Suprapubic skin (tissue), 4 donors: ENCODE measurements at places on chromosomes 12 and 14. TPM values are rescaled to one million over a fixed set of nuclear protein-coding genes. Genes with fewer than 3 reads are reported as not detected.

The KRT72 gene
- total RNA-seq, result 9.9 TPM

The ASCL1 gene
- not detected for total RNA-seq

The ITPK1 gene
- 29.9 TPM for total RNA-seq

The CPNE6 gene
- total RNA-seq, result not detected

The PRORP gene
- total RNA-seq, result 42.8 TPM

The SLC10A1 gene
- total RNA-seq, result not detected

The PARP2 gene
- 34.0 TPM for total RNA-seq

The TRHDE gene
- total RNA-seq, result 0.49 TPM

- DNase-seq, result no peak
Observed at GRCh38 chr12:115620816-115621215, 656.7 kb downstream of the MED13L start.

- no peak for DNase-seq
Observed at GRCh38 chr12:52070185-52070925, 577 bp downstream of the ATG101 start.

DNA sequence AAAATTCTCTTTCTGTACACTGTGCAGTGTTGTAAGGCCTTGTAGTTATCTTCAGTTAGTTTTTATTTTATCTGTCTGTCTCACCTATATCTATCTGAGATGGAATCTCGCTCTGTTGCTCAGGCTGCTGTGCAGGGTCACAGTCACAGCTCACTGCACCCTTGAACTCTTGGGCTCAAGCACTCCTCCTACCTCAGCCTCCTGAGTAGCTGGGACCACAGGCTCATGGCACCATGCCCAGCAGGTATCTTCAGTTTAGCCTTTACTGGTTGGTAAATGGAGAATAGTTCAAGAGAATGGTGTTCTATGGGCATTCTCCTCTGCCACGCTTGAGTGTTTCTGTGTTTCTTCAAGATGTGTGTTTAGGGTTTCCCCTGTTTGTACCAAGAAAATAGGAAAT is 13.6 kb downstream of the TULP3 start:
- no peak for DNase-seq

DNA sequence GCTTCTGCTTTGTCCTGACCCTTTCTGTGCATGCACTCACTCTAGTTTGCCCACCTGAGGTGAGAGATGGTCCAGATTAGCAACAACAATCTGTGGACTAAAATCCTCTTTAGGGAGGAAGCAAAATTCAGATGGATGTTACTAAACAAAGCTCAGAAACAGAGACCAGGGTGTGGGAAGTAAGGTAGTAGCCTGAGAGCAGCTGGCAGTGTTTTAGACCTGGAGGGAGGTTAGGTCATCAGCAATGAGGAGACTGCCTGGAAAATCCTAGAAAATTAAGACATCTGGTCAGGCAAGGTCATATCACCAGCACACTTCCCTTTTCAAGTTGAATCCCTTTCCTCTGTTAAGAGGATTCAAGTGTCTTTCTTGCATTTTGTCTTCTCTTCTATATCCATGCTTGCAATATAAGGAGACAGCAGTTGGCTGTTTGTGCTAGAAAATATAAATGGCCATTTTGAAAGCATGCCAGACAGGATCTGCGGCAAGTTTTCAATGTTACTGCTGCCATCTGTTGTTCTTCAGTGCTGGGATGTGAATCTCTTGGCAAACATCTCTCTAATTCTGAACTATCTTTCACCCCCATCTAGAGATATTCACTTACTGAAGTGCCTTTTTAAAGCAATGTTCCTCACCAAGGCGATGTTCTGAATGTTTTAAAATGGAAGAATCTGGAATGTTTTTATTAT is 266.4 kb downstream of the NAV3 start:
- no peak for DNase-seq

DNA sequence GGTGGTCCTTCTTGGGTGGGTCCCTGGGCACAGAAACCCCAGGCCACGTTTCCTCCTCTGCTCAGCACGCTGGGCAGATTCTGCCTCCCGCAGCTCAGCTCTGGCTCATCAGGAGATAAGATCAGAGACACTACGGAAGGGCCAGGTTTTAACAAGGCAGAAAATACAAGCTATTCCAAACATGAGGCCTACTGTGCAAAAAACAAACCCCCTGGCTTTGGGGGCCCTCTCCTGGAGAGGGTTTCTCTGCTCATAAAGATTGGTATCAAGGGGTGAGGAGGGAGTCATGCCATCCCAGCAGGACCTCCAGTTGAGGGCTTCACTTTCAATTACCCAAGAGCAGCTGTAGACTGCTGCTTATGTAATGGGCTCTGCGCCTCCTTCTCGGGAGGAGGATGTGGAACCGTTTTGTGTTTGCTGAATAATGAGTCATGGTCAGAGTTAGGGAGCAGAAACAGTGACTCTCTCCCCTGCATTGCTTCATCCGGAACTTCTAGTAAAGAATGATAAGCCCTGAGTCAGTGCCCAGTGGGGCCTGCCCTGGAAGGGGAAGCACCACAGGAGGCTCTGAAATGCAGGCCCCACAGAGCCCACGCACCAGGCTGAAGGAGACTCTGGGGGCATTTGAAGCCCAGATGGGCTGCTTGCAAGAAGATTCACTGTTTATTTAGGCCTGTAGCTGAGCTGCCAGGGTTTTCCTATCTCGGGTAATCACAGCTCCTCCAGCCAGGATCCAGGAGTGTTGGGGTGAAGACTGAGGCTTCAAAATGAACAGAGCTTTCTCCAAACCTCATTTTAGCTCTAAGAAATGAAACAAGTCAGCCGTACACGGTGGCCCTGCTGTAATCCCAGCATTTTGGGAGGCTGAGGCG is 79.3 kb downstream of the SSPN start:
- peak; percentile 90 for DNase-seq

- no peak for DNase-seq
Observed at GRCh38 chr12:77377116-77377515, 311.7 kb upstream of the E2F7 start.

DNA sequence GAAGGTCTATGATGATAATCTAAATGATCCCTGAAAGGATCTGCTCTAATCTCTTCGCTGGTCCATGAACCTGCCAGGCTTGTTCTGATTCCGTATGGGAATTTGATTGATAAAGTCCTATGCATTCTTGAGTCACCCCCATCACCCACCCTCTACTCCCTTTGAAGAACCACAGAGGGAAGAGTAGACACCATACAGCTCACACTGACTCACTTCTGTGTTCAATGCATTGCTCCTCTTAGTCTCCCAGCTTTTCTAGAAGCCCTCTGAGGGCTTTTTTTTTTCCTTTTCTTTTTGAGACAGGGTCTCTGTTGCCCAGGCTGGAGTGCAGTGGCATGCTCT is 18.5 kb upstream of the GPRC5A start:
- no peak for DNase-seq

DNA sequence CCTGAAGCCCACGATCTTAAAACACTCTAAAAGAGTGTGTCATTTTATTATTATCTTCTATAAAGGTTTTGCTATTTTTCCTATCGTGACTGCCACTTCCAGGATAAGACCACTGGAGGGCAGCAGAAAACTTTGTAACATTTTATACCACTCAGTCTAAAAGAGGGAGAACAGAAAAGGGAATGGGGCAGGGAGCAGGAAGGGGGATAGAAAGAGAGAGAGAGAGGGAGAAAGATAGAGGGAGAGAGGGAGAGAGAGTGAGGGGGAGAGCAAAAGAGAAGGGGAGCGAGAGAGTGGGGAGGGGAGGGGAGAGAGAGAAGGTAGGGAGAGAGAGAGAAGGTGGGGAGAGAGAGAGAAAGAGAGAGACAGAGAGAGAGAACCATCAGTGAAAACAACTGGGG is 2.0 kb upstream of the ART4 start:
- no peak for DNase-seq

GRCh38 chr12:1350934-1351240 is 243.5 kb downstream of the FBXL14 start:
- DNase-seq, result no peak

GRCh38 chr12:129001826-129002225 is 148.5 kb downstream of the GLT1D1 start:
- no peak for DNase-seq

- DNase-seq, result no peak
Observed at GRCh38 chr14:102164965-102165364, 25.3 kb downstream of the WDR20 start.

DNA sequence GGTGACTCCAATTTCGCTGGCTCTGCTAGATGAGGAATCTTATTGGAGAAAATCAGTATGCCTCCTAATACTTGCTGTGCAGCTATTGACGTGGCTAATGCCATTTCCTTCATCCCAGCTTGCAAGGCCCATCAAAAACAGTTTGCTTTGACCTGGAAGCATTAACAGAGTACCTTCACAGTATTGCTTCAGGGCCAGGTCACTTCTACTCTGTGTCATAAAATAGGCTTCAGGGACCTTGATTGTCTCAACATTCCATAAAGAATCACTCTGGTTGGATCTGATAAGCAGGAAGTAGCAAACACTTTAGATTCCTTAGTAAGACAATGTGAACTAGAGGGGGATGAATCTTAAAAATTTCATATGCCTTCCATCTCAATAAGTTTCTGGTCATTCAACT is 26.9 kb upstream of the ZNF641 start:
- DNase-seq, result no peak

DNA sequence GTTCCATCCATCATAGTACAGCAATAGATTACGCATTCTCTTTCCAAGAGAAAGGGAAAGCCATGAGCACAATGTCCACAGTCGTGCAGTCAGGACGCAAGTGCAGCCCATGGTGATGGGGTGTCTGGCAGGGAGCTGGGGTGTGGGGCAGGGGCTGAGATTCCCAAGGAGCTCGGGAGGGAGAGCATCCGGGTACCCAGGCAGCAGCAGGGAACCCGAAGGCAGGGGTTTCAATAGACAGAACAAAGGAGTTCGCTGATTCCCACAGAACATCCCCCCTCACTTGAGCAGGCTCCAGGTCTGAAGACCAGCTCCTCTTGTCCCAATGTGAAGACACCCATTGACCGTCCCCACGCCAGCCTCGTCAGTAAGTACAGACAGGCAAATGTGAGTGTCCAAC is 13.5 kb downstream of the ANHX start:
- DNase-seq, result no peak

DNA sequence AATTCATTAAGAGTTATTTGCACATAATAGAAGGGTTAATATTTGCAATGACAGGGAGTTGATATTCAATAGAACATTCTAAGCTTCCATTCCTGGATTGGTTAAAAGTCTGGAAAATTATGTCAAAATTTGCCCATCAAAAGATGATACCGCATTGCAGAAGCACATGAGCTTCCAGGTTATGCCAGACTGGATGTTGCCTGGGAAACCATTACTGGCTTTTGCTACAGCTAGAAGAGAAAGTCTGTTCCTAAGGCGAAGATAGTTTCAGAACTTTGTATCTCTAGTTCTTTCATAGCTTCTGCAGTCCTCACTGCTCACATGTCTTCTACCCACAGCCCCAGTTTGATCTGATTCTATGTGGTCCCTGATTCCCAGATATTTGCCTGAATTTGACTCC is 122.4 kb upstream of the AMIGO2 start:
- no peak for DNase-seq

DNA sequence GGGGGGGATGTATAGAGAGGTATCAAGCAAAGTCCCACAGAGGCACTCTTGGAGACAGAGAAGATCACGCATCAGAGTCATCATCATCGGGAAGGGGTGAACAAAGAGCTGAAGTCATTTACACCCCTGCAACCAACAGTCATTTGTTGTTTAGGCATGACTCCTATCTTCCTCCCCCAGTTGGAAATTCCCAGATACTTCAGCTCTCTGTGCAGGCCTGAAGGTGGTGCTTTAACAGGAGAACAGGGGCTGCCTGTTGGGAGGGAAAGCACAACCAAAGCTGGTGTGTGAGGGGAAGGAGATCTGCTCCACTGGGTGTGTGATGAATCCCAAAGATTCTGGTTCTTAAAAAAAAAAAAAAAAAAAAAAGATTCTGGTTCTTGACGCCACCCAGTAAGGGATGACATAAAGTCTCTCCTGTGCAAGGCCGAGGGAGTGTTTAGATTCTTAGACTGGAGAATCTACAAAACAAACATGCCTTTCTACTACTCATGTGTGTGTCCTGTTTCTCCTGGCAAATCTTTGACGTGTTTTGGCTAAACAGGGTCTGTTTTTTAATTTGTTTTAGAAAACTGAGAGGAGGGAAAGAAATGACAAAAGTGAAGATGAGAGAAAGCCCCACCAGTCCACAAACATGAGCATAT is 121.0 kb upstream of the ARHGAP5 start:
- DNase-seq, result no peak

GRCh38 chr14:30527196-30527595 is 31.8 kb upstream of the G2E3 start:
- DNase-seq, result no peak

- no peak for DNase-seq
Observed at GRCh38 chr14:88324930-88325329, 1.9 kb upstream of the KCNK10 start.

DNA sequence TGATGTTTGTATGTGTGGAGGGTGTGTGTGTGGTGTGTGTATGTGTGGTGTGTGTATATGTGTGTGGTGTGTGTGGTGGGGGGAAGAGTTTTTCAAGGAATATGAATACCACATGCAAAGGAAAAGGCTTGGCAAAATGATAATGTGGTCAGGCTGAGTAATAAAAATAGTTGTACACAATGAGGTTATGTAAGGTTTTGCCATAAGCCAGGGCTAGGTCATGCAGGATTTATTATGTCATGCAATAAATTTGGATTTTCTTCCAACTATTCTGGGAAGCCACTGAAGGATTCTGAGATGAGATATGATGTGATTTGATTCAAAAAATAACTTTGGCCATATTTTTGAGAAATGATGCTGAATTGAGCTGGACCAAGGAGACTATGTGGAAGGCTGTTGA is 1191.6 kb upstream of the SEL1L start:
- DNase-seq, result no peak

DNA sequence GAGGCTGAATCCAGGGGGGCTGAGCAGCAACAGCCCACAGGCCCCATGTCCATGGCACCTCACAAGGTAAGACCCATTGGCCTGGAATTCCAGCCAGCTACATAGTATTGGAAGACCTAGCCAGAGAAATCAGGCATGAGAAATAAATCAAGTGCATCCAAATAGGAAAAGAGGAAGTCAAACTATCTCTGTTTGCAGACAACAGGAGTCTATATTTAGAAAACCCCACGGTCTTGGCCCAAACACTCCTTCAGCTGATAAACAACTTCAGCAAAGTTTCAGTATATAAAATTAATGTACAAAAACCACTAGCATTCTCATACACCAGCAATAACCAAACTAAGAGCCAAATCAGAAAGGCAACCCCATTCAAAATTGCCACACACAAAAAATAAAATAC is 16.9 kb downstream of the PDE6H start:
- DNase-seq, result no peak

DNA sequence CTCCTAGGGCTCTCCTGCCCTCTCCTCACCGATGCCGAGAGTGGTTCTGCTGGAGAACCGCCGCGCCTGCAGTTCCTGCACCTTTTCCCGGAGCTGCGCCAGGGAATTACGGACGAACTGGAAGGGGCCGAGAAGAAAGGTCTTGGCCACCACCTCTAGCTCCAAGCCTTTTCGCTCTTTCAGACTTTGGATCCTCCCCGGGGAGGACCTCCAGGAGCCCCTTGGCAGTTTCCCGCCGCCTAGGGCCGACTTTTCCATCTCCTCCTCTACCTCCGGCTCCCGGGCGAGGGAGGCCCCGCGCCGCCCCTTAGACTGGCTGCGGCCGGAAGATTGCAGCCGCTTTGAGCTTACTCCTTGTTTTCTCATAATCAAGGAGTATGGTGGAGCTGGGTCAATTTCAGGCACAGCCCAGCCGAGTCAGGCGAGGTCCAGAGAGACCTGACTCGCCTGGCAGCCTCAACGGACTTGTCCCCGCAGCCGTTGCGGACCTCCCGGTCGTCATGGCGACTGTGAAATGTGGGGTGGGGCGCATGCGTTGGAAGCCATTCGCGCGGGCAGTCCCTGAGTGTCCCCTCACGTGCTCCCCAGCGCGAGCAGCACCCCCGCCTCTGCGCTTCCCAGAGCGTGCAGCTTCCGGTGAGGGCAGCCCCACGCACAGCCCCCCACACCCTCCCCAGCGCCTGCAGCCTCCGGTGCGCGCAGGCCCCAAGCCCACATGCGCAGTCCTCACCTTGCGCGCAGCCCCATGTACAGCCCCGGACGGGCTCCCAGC is at the start of gene DPY19L2:
DPY19L2 (minus strand) TSS at position 466 of the 772 bp plus-strand sequence; CDS start at position 366, 100 bp downstream.
- peak; percentile 85 for DNase-seq
